Left lung (tissue), 14 donors: ENCODE measurements at places on chromosomes 3 and 15. TPM values are rescaled to one million over a fixed set of nuclear protein-coding genes. Genes with fewer than 3 reads are reported as not detected.

GRCh38 chr3:42900226-42901072 is 5.5 kb upstream of the ZNF662 start:
- no peaks in the 10 kb centered on the region for H3K36me3 ChIP-seq
- H3K4me3 ChIP-seq: no peak overlapping the region
- no peak for DNase-seq
- no peaks in the 10 kb centered on the region for H3K27me3 ChIP-seq
- H3K27ac ChIP-seq: no peak overlapping the region
- H3K4me1 ChIP-seq: no peaks in the 10 kb centered on the region

DNA sequence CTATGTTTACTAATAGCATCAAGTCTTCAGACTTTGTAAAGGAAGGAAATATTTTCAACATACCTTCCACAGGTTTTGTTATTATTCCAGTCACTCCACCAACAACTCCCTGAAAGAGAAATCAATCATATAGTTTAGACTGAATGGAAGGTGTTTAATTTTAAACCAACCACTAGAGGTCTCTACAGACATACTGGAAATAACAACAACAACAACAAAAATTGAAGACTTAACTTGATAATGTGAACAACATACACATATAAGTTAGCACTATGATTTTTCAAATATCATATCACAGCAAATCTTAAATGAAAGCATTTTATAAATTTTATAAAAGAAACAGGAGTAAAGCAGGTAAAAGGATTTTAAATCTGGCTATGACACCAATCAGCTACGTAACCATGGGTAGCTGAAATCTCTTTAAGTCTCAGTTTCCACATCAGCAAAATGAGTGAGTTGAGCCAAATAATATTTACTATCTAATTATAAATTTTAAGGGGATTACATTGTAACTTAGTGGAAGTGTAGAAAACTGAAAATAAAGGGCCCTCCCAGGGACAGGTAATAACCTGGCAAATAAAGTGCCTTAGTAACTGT is 188.2 kb downstream of the VPS13C start:
- H3K4me1 ChIP-seq: no peaks in the 10 kb centered on the region
- no peaks in the 10 kb centered on the region for H3K27me3 ChIP-seq
- no peak overlapping the region for H3K27ac ChIP-seq
- no peak overlapping the region for H3K4me3 ChIP-seq
- peaks cover 68% of the 10 kb centered on the region for H3K36me3 ChIP-seq
- no peak for DNase-seq

- no peak for DNase-seq
- no peaks in the 10 kb centered on the region for H3K36me3 ChIP-seq
- H3K27ac ChIP-seq: peak overlapping the region; percentile 74
- H3K27me3 ChIP-seq: no peaks in the 10 kb centered on the region
Measured at GRCh38 chr15:90598031-90598577, 68.4 kb downstream of the CRTC3 start.

GRCh38 chr3:70979983-70980645 is 603.4 kb downstream of the FOXP1 start:
- peak overlapping the region; percentile 84 for H3K27ac ChIP-seq
- DNase-seq: no peak
- H3K36me3 ChIP-seq: peaks cover 54% of the 10 kb centered on the region
- H3K4me1 ChIP-seq: peaks cover 19% of the 10 kb centered on the region

GRCh38 chr15:53251996-53252395 is 461.9 kb upstream of the ONECUT1 start:
- no peak for DNase-seq
- no peaks in the 10 kb centered on the region for H3K4me1 ChIP-seq
- no peak overlapping the region for H3K4me3 ChIP-seq
- H3K36me3 ChIP-seq: no peaks in the 10 kb centered on the region

DNA sequence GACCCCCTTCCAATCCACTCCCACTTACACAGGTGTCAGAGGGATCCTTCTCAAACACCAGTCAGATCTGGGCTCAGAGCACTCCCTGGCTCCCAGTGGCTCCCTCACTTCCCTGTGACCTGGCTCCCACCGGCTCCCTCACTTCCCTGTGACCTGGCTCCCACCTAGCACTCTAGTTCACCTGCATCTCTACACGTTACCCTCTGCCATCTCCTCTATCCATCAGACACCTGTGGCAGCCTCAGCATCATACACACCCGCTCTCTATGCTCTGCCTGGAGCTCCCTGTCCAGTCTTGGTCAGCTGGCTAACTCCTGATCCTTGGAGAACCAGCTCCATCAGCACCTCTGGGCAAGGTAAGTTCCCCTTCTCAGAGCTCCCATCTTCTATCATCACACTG is 5.6 kb downstream of the RPP25 start:
- peaks cover 21% of the 10 kb centered on the region for H3K4me1 ChIP-seq
- H3K27me3 ChIP-seq: peaks cover 11% of the 10 kb centered on the region

DNA sequence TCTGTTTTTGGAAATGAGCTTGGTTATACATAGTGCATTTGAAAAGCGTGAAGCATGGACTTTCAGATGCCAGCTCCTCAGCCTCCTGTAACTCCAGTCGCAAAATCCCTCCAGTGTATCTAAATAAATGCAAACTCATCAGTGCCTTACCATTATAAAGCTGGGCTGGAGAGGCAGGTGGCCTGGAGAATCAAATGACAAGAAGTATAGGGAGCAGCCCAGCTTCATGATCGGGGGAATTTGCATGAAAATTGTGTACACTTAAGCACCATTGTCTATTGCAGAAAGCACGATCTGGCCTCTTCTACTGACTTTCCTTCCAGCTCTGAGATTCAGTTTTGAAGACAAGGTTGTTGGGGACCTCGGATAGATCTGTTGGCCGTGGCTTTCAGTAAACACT is 71.7 kb downstream of the IGF1R start:
- no peaks in the 10 kb centered on the region for H3K36me3 ChIP-seq
- H3K4me3 ChIP-seq: no peak overlapping the region
- no peak overlapping the region for H3K27ac ChIP-seq
- DNase-seq: no peak
- H3K27me3 ChIP-seq: no peaks in the 10 kb centered on the region

DNA sequence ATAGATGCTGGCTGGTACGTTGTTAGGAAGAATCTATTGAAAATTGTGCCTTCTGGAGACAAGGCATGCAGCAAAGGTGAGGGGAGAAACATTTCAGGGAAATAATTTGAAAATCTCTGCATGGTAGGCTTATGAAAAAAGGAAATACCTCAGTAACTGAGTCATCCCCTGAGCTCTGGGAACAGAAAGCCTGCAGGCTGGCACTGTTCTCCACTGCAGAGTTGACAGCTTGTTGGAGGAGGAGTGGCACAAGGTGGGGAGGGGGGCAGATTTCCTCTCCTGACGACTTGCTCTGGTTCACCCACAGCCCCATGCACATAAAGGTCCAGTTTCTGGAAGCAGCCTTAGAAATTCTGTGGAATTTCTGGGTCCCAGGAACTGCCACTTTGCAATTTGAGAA is 179.4 kb downstream of the ABHD5 start:
- DNase-seq: no peak
- no peaks in the 10 kb centered on the region for H3K27me3 ChIP-seq
- peaks cover 3% of the 10 kb centered on the region for H3K4me1 ChIP-seq
- no peak overlapping the region for H3K4me3 ChIP-seq
- H3K36me3 ChIP-seq: no peaks in the 10 kb centered on the region
- H3K27ac ChIP-seq: no peak overlapping the region

DNA sequence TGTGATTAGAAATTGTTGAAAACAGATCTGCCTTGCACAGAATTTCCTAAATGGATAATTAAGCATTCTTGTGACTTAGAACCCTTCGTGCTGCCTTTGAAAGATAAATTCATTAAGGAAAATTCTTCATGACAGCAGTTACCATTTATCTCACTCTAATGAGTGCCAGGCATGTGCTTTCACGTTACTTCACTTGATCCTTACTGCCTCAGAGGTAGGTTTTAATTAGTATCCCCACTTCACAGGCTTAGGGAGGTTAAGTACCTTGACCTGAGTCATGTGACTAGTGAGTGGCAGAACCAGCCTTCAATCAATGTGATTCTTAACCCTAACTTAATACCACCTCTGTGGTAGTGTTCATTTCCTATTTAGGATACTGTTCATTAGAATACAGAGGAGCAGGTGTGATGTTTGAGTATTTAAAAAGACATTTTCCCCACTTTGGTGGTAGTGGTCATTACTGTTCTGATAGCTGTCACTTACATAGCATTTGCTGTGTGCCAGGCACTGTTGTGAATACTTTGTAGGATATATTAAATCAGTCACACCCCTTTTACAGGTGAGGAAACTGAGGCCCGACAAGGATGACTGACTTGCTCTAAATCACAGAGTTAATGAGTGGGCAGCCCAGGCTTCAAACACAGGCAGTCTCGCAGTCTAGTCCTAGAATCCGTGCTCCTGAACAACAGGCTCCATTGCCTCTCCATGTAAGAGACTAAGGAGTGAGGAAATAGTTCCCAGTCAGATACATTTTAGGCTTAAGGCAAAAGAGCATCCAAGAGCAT is 57.9 kb downstream of the RLBP1 start:
- peaks cover 29% of the 10 kb centered on the region for H3K36me3 ChIP-seq
- no peak overlapping the region for H3K4me3 ChIP-seq
- no peak overlapping the region for H3K27ac ChIP-seq
- H3K27me3 ChIP-seq: no peaks in the 10 kb centered on the region

DNA sequence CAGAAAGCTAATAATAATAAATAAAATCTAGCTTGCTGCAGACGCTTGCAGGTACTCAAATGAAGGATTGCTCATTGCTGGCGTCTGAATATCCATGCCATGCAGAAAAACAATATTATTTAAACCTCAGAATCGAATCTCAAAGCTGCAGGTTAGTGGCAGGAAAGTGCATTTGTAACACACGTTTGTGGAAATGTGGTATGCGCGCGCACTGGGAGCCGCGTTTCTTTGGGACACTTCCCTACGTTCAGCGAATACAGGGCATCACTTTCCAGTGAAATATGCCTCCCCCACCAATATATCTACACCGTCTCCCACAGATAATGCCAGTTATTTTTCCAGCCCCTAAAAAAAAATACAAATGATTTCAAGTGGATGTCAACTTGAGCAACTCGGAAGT is 37.1 kb downstream of the ZIC4 start:
- no peak overlapping the region for H3K4me3 ChIP-seq
- no peak overlapping the region for H3K27ac ChIP-seq
- no peaks in the 10 kb centered on the region for H3K36me3 ChIP-seq
- no peak for DNase-seq
- peaks cover 100% of the 10 kb centered on the region for H3K27me3 ChIP-seq

GRCh38 chr3:94226078-94226477 is 163.2 kb downstream of the NSUN3 start:
- DNase-seq: no peak
- H3K27ac ChIP-seq: no peak overlapping the region
- no peaks in the 10 kb centered on the region for H3K36me3 ChIP-seq
- H3K4me1 ChIP-seq: no peaks in the 10 kb centered on the region
- H3K4me3 ChIP-seq: no peak overlapping the region
- H3K27me3 ChIP-seq: no peaks in the 10 kb centered on the region

SCN11A gene
- 0.88 TPM for polyA plus RNA-seq

GPR62 gene
- 0.27 TPM for polyA plus RNA-seq

CFAP100 gene
- polyA plus RNA-seq: 1.0 TPM

CLDN18 gene
- 60.9 TPM for polyA plus RNA-seq

HCLS1 gene
- polyA plus RNA-seq: 7.2 TPM

LNP1 gene
- polyA plus RNA-seq: 9.1 TPM
